Kidney (tissue), 22 donors: ENCODE measurements at places on chromosomes 4 and X. TPM values are rescaled to one million over a fixed set of nuclear protein-coding genes. Genes with fewer than 3 reads are reported as not detected.

GRCh38 chrX:134747006-134747405 is 88.7 kb upstream of the PLAC1 start:
- DNase-seq: peak; percentile 51

GRCh38 chr4:146545102-146545501 is 23.4 kb upstream of the SLC10A7 start:
- no peak for DNase-seq

Gene MTTP
- 0.19 TPM for total RNA-seq

DNA sequence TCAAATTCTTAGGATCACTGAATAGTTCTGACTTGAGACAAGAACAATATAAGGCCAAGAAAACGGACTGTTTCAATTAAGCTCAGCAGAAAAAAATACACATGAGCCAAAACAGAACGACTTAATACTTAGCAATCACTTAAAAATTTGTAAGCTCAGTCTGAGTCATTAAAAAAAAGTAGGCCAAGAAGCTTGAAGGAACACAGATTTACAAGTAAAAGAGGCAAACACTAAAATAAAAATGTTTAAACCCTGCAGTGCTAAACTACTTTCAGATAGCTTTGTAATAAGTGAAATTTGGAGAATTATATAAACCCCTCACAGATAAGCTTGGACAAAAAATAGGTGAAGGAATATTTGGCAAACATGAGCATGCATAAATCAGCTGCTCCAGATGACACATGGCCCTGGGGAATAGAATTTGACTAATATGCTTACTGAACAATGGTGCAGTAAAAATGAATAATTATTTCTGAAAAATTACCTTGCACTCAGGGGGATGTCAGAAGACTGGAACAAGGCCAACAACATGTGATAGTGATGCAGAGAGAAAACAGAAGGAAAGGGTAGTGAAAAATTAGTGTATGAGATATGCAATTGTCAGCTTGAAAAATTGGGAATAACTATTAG is 49.6 kb downstream of the LNX1 start:
- DNase-seq: no peak
